ENCODE measurements at places on chromosomes 3 and 15. TPM values are rescaled to one million over a fixed set of nuclear protein-coding genes. Genes with fewer than 3 reads are reported as not detected.

DNA sequence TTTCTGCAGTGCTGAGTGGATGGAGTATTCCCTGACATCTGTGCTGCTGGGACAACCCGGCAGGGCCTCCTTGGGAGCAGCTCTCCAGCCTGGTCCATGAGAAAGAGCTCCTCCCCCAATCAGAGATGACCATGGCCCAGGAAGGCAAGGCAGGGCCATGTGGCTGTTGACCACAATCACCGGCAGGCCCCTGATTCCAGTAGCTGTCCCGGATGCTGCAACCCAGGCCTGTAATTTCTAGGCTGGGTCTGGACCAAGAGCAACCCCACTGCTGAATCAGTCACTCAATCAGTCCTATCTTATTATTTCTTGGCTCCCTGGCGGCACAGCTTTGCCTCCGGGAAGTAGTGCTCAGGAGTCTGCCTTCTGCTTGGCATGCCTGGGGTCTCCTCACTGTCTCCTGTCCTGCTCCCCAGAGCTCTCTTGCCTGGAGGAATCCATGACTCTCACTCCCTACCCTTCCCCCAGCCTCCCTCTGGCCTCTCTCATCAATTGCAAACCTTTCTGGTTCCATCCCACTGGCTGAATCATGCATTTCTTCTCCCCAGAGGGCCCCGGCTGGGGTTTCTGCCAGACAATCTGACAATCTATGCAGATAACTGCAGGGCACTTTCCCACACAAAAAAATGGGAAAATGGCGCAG lies 32.6 kb upstream of the ITGA11 start:
- no peaks in the 10 kb centered on the region for H3K27me3 ChIP-seq
- no peak for DNase-seq
- H3K4me3 ChIP-seq: no peak overlapping the region
- peaks cover 2% of the 10 kb centered on the region for H3K4me1 ChIP-seq

GRCh38 chr15:89105147-89105546 lies 16.9 kb downstream of the ABHD2 start:
- H3K4me1 ChIP-seq: peaks cover 34% of the 10 kb centered on the region
- no peak for DNase-seq
- no peak overlapping the region for H3K27ac ChIP-seq

DNA sequence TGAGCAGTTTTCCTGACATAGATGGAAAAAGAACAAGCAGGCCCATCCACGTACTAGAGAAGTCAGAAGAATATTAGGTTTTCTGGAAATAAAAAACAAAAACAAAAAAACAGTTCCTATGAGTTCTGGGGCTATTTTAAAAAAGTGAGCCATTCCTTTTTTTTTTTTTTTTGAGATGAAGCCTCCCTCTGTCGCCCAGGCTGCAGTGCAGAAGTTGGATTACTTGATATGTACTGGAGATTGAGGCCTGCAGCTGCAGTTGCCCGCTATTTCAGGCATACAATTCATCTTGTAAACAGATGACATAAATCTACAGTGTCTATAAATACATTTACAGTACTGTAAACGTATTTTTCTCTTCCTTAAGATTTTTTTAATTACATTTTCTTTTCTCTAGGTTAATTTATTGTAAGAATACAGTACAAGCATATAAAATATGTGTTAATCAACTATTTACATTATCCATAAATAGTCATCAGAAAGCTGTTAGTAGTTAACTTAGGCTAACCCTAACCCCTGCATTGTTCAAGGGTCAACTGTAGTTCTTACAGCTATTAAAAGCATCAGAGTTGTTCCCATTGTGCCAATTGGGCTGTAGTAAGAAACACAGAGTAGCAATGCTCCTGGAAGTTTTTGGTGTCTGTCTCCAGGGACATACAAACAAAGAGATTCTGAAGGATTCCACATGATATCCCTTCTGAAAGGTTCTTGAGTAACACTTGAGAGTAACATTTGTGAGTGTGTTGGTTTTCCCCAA lies 11.2 kb upstream of the ACTL6A start:
- H3K4me1 ChIP-seq: no peaks in the 10 kb centered on the region
- DNase-seq: no peak
- no peaks in the 10 kb centered on the region for H3K36me3 ChIP-seq
- no peak overlapping the region for H3K4me3 ChIP-seq
- H3K27ac ChIP-seq: no peak overlapping the region
- no peaks in the 10 kb centered on the region for H3K27me3 ChIP-seq

DNA sequence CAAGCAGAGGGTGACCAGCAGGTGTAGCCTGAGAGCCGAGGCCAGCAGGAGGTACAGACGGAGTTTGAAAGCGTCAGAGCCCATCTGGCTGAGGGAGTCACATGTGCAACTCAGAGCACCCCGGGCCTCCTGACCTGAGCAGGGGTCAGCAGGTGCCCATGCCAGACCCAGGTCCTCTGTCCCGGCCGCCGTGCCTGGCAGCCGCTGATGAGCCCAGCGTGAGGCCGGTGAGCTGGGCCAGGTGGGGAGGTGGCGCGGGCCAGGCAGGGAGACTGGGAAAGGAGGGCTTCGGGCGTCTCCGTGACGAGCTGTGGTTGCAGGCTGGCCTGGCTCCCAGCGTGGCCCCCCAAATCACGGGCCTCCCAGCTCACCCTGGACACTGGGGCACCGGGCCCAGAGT lies 130.9 kb downstream of the CHSY1 start:
- no peak overlapping the region for H3K27ac ChIP-seq
- H3K4me1 ChIP-seq: no peaks in the 10 kb centered on the region
- H3K27me3 ChIP-seq: no peaks in the 10 kb centered on the region
- DNase-seq: no peak
- no peak overlapping the region for H3K4me3 ChIP-seq
- H3K36me3 ChIP-seq: no peaks in the 10 kb centered on the region

- DNase-seq: no peak
- no peaks in the 10 kb centered on the region for H3K4me1 ChIP-seq
Measured at GRCh38 chr3:36693670-36694069, 70.7 kb downstream of the DCLK3 start.

GRCh38 chr3:25713341-25713985 lies 48.8 kb upstream of the TOP2B start:
- no peak for DNase-seq
- no peaks in the 10 kb centered on the region for H3K27me3 ChIP-seq
- H3K36me3 ChIP-seq: no peaks in the 10 kb centered on the region
- no peak overlapping the region for H3K27ac ChIP-seq
- no peak overlapping the region for H3K4me3 ChIP-seq
- no peaks in the 10 kb centered on the region for H3K4me1 ChIP-seq

DNA sequence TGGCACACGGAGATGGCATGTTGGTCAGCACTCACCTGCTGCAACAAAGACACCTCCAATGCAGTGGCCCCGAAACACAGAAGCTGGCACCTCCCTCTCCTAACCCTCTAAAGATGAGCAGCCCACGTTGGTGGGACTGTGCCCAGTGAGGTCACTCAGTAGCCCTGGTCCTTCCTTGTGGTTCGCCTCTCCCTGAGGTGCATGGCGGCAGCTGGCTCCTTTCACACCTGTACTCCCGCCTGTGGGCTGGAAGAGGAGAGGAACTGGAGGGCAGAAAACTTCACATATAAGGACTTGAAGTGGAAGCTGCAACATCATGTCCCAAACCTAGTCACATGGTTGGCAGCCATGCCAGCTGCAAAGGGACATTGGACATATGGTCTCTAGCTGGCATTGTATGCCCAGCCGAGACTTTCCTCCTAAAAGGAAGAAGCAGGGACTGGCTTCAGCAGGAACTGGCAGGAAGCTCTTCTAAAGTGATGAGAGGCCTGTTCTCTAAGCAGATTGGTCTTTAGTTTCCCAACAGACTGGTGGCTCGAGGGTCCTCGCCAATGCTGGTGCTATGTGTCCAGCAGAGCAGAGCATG lies 10.8 kb upstream of the C3orf22 start:
- H3K27ac ChIP-seq: no peak overlapping the region
- H3K4me1 ChIP-seq: no peaks in the 10 kb centered on the region
- H3K4me3 ChIP-seq: no peak overlapping the region
- DNase-seq: no peak
- no peaks in the 10 kb centered on the region for H3K36me3 ChIP-seq

- DNase-seq: no peak
- peaks cover 16% of the 10 kb centered on the region for H3K27me3 ChIP-seq
- H3K36me3 ChIP-seq: no peaks in the 10 kb centered on the region
- no peak overlapping the region for H3K27ac ChIP-seq
- no peak overlapping the region for H3K4me3 ChIP-seq
Measured at GRCh38 chr3:132038198-132038825, 3.5 kb upstream of the CPNE4 start.

DNA sequence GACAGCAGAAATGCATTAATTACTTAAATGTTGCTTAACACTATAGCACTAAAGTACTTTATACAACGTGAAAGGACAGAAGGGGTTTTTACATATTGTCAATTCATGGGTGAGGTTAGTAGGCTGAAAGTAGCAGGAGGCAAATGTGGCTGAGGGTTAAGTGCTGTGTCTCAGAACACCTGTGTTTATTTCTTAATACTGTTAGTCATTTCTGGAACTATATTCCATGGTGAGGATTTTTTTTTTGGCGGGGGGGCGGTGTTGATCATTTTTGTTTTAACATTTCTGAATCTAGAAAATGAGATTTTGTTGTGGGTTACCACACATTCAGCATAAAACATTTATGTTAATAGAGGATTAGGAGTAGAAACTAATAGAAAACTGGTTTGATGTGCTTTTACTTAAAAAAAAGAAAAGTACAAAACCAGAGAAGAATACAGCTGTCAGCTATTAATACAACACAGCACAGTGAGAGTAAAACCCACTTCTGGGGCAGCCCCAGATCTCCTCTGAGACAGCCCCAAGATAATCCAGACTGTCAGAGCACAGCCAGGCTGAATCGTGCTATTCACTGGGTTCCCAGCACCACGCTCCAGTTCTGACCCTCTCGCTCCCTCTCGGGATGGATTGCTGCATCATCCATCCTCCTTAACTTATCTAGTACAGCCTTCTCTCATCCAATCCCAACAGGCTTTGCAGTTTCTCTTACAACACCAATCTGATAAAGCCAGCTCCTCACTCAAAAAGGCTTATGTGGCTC lies 307.7 kb downstream of the TUSC7 start:
- no peak for DNase-seq
- H3K4me3 ChIP-seq: no peak overlapping the region
- no peaks in the 10 kb centered on the region for H3K36me3 ChIP-seq
- H3K4me1 ChIP-seq: no peaks in the 10 kb centered on the region

GRCh38 chr15:101613130-101614000 lies 38.8 kb downstream of the TM2D3 start:
- no peaks in the 10 kb centered on the region for H3K27me3 ChIP-seq
- H3K36me3 ChIP-seq: no peaks in the 10 kb centered on the region
- H3K4me1 ChIP-seq: peaks cover 13% of the 10 kb centered on the region
- peak; percentile 77 for DNase-seq

DNA sequence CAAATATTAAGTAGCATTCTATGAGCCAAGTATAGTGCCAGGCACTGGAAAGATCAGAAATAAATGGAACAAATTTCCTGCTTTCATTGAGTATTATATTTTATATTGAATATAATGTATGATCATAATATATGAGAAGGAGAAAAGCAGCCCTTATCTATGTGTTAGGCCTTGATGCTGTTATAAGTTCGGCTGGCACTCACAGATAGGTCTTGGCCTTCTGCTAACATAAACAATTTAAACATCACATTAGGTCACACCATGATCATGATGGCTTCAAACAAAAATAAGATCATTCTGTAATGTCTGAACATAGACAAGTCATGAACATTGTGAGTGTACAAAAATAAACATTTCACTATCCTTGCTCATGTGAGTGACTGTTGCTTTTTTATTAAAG lies 584.0 kb upstream of the ZNF385D start:
- no peak overlapping the region for H3K4me3 ChIP-seq
- H3K27ac ChIP-seq: no peak overlapping the region
- H3K36me3 ChIP-seq: no peaks in the 10 kb centered on the region
- H3K4me1 ChIP-seq: no peaks in the 10 kb centered on the region

DNA sequence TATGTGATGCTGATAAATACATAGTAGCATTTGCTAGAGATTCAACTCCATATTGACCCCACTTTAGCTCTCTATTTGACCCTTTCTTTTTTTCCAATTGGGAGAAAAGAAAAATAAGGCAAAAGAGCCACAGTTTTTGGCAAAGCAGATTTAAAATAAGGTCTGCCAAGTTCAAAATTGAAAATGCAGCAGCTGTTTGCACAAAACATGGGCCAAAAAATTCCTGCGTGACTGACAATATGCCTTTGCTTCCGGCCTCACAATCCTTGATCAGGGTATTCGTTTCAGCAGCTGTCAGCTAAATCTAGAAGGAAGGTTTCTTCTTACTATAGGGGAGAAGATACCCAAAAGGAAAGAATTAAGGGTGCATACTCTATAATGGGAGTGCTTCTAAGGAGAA lies 563.5 kb upstream of the CCDC54 start:
- H3K4me1 ChIP-seq: no peaks in the 10 kb centered on the region
- H3K27me3 ChIP-seq: no peaks in the 10 kb centered on the region
- H3K36me3 ChIP-seq: no peaks in the 10 kb centered on the region
- DNase-seq: no peak
- H3K27ac ChIP-seq: no peak overlapping the region
- no peak overlapping the region for H3K4me3 ChIP-seq

- no peak for DNase-seq
- H3K4me3 ChIP-seq: no peak overlapping the region
- H3K4me1 ChIP-seq: no peaks in the 10 kb centered on the region
- no peaks in the 10 kb centered on the region for H3K36me3 ChIP-seq
- H3K27me3 ChIP-seq: no peaks in the 10 kb centered on the region
Measured at GRCh38 chr3:111130827-111131226, 59.2 kb downstream of the NECTIN3 start.

DNA sequence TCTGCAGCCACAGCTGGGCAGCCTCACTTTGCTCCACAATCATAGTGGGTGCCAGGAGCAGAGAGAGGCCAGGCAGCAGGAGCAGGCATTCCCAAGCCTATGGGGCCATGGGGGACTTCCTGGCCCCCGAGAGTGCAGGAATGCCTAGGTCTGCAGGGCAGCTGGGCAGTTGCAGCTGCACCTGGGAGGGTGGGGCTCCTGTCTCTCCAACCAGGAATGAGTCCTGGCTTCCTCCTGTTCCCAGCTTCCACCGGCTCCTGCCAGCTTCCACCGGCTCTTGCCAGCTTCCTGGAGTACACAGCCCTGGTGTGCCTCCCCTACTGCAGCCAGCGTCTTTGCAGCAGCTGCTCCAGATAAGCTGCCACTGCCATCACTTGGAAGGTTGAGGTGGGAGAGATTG lies 86.3 kb upstream of the CDV3 start:
- H3K27me3 ChIP-seq: no peaks in the 10 kb centered on the region
- DNase-seq: no peak
- H3K4me3 ChIP-seq: no peak overlapping the region

DNA sequence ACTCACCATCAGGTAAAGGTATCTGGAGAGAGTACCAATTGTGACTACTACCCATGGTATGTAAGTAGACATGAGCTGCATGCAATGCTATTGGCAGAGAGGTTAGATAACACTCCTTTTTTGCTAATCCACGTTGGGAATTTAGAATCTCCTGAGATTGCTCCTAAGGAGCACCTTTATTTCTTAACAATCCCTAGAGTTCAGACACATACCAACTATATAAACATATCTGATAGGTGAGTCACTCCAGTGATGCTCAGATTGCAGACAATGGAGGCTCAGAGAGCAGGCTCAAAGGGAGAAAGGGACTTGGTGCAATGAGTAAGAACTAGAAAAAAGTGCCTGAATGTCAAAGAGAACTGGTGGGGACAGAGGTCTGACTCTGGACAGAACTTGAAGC lies 47.0 kb upstream of the LRRFIP2 start:
- no peak overlapping the region for H3K27ac ChIP-seq
- H3K27me3 ChIP-seq: no peaks in the 10 kb centered on the region
- no peaks in the 10 kb centered on the region for H3K4me1 ChIP-seq
- no peak overlapping the region for H3K4me3 ChIP-seq
- no peak for DNase-seq
- H3K36me3 ChIP-seq: no peaks in the 10 kb centered on the region

FRMD5 gene
- 0.04 TPM for total RNA-seq

ARPC4 gene
- total RNA-seq: 57.3 TPM

SPTBN5 gene
- total RNA-seq: 0.60 TPM

GLDN gene
- 16.8 TPM for total RNA-seq

SYNM gene
- total RNA-seq: 3.1 TPM

BSN gene
- 1.0 TPM for total RNA-seq

Data from pancreas (tissue), 10 donors.